ENCODE measurements at places on chromosomes 2 and 18.

- DNase-seq: peak; percentile 68
Measured at GRCh38 chr18:34493099-34493544, 217.0 kb upstream of the DTNA start.

DNA sequence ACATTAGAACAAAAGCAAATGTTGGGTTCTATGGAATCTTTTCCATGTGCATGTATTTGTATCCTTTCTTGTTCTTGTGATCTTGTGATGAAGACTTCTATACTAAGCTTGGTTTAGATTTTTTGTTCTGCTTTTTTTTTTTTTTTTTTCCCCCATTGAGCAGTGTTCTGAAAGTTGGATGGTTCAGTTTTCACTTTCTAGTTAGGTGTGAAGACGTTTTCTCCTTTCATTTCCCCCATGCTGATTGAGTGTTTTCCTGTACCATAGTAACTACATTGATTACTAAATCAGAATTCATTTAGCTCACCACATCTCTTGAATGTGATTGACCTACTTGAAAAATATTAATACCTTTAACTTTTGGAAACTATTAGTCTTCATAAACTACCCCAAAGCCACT, 34.1 kb downstream of the NOP58 start:
- no peak for DNase-seq

GRCh38 chr18:3466872-3467271, 16.9 kb downstream of the TGIF1 start:
- no peak for DNase-seq

- no peak for DNase-seq
Measured at GRCh38 chr2:175161-175786, 88.6 kb downstream of the SH3YL1 start.

DNA sequence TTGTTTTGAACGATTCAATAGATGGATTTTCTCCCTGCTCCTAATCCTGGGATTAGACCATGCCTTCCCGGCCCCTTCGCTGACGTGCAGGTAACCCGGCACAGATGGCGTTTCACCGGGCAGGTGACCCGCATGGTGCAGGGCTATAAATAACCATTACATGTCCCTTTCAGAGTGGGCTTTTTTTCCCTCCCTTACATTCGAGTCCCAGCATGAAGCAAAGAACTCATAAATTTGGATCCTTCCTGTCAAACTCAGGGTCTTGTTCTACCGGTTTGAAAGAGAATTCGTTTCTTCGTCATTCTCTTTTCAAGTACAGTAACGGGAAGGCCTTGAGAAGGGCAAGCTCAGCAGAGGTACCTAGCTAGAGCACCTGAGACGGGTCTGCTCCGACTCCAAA, 46.1 kb downstream of the EDAR start:
- DNase-seq: no peak

DNA sequence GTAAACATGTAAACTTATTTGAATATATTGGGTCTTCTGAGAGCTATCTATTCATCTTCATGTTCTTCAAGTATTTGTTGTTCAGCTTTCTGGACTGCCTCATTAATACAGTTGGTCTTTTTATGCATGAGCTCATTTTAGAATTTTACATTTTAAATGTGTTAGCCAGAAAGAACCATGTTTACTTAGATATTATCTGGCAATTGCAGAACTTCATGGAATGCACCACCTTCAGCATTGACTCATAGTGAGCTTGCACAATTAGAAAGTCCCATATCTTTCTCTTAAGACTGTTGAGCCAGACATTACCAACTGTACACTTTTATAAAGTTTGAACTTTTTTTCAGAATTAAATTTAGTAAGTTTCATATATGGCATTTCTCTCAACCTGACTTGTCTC, 536.7 kb downstream of the RIT2 start:
- DNase-seq: peak; percentile 34

DNA sequence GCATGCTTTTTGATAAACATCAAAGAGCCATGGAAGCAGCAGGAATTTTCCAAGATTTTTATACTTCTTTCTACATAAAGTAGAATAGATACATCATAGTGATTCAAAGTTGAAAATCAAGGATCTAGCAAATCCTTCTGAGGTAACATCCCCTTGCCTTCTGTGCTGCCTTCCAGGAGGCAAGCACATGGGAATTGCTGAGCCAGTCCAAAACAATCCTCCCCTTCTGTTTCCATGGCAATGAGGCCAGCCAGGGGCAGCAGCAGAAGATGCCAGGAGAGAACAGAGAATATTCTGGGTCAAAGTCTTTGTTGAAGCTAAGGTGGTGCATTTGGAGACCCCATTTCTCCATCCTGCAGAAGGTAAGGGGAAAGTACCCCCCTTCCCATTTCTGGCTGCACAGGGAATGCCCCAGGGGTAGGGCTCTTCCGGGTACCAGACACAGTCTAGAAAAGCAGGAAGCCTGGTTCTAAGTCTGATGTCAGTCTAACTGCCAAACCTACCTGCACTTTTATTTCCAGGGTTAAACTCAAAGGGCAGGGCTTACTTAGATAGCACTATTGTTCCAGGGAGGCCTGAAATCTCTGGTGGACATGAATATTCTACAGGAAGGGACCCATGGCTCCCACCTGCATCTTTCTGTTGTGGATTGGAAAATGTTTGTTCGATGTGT, 22.1 kb downstream of the CENPA start:
- DNase-seq: peak; percentile 45

DNA sequence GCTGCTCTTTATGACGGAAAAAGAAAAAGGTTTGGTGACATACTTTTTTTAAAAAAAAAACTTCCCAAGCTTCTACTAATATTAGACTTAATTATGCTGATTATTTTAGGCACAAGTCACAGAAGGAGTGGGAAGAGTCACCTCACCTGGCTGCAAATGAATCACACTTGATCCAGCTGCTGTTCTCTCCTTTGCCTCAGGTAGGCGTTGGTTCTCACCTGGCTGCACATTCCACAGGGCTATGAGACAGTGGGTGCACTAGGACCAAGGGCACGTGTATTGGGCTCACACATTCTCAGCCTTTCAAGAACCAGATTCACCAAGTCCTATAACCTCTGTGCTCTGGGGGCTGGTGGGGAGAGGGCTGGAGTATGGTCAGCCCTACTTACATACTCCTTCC, 93.3 kb downstream of the TGFA start:
- DNase-seq: no peak

DNA sequence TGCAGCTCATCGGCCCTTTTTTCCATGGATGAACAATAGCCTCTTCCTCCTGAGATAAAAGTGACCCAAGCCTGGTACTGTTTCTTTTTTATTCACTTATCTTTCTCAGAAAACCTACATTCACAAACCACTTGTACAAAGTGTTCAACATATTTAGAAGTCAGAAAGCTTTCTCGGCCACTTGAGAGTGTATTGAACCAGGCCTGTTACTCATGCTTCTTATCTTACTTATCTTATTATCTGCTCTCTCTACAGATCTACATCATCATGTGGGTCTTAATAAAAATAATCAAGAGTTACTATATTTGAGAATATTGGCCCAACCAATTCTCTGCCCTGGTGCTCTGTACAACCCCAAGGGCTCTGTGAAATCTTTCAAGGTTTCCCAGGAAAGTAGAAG, 242.1 kb downstream of the MREG start:
- DNase-seq: peak; percentile 45

GRCh38 chr2:23476786-23477185, 91.8 kb downstream of the KLHL29 start:
- no peak for DNase-seq

DNA sequence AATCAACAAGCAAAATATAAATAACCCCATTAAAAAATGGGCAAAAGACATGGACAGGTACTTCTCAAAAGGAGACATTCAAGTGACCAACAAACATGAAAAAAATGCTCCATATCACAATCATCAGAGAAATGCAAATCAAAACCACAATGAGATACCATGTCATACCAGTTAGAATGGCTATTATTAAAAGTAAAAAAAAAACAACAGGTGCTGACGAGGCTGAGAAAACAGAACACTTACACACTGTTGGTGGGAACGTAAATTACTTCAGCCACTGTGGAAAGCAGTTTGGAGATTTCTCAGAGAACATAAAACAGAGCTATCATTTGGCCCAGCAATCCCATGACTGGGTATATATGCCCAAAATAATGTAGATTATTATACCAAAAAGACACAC, 69.1 kb downstream of the CWC22 start:
- no peak for DNase-seq

- DNase-seq: no peak
Measured at GRCh38 chr18:24115628-24116027, 23.2 kb upstream of the CABYR start.

DNA sequence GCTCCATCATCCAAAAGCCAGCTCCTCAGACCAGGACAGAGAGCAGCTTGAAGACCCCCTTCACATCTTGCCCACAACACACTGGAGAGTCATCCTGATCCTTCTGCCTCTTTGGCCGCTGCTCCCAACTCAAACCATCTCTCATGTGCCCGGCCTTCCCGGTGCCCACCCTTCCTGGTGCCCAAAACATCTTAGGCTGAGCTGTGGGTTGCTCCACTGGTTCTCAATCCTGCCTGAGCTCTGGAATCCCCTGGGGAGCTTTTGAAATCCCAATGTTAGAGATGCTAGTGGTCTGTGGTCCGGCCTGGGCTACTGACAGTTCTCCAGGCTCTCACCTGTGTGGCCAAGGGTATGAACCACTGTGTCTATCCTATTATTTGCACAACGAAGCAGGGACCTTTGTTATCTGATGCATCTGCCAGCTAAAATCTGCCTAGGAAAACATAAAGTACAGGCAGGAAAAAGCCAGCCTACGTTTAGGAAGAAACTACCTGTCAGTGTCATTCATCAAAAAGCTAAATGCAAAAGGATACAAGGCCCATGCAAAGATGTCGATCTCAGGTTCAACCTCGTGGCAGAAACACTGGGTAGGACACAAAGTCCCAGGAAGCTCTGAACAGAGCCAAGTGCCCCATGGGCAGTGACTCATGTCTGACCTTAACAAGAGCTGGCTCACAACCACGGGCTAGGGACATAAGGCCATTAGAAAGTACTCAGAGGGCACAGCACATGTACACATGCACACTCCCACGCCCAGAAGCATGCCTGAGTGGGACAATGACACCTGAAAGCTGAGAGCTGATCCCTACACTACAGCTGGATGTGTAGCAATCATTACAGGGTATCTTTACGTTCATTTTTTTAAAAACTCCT, 30.8 kb downstream of the TBC1D8 start:
- peak; percentile 84 for DNase-seq

GRCh38 chr2:81196383-81196851, 891.9 kb upstream of the LRRTM1 start:
- no peak for DNase-seq

GRCh38 chr18:4870177-4870773, 326.8 kb downstream of the AKAIN1 start:
- no peak for DNase-seq

GRCh38 chr2:184814421-184814820, 216.1 kb downstream of the ZNF804A start:
- no peak for DNase-seq

- no peak for DNase-seq
Measured at GRCh38 chr2:9708683-9709538, 78.1 kb upstream of the YWHAQ start.

- DNase-seq: peak; percentile 18
Measured at GRCh38 chr2:57022496-57022895, 838.7 kb downstream of the CCDC85A start.

DNA sequence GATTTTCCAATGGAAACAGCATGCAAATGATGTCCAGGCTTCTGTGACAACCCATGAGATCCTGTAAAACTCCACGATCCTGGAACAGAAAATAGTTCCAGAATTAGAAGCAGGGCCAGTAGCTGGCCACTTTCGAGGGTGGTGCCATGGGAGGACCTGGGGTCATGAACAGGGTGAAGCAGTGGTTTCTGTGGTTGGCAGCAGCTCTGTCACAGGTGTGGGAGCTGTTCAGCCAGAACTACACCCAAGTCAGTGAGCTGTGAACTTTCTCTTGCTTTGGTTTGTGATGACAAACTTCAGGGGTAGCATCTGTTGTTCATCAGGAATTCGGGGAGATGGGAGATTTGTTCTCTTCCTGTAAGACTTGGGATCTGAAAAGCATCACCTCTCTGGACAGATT, 314.4 kb upstream of the NT5C1B start:
- DNase-seq: no peak

DNA sequence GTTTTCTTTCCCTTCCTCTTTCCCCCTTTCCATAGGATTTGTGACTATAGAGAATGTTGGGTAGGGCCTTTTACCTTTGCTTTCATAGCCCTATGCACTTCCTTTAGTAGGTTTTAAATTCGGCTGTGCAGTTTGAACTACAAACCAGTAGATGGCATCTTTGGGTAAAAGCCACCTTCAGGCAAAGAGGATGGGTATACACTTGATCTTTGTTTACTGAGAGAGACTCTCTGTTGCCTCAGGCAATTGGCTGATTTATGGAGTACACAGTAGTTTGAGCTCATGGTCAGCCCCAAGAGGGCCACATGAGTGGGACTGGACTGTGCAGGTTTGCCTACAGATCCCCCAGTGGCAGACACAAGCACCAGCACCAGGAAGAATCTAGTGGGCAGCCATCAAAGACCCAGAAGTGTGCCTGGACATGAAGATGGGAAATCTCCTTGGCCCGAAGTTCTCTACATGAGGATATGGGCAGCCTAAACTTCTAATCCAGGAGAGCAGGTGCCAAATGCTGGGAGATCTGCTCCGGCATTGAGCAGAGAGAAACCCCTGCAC, 1304.3 kb upstream of the DDX18 start:
- peak; percentile 0 for DNase-seq

GRCh38 chr2:225002656-225003045, 39.6 kb downstream of the DOCK10 start:
- DNase-seq: no peak

DNA sequence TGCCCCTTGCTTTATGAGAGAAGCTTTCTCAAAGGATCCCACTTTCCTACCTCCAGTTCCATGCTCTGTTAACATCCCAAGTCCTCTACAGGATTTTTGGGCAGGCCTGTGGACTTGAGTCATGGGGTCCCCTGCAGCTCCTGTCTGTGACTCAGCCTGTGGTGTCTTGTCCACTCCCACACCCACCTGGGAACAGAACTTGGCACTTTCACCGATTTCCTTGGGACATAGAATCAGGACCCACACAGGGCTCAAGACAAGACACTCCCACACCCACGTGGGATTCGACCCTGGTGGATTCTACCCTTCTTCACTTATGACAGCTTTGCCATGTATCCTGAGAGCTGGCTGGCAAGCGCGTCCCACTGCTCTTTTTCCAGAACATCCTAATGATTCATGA, 30.7 kb upstream of the HDAC4 start:
- no peak for DNase-seq

DNA sequence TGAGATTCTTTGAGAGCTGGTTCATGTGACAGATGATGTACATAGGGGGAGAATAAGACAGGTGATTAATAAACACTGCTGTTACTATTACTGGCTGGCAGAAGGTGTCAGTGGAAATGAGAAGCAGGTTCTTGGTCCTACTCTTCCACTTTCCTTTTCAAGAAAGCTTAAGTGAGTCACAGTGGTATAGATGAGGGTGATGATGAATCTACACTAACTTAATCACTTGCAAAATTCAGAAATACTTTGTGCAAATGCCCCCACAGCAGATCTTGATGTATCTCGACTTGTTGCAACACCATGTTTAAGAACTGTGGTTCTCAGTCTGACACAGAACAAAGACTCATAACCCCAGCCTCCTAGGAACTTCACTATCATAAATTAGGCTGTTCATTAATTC, 35.9 kb upstream of the MGAT5 start:
- DNase-seq: no peak

- no peak for DNase-seq
Measured at GRCh38 chr2:162188451-162188850, 36.4 kb upstream of the GCG start.

Data from choroid plexus epithelial cell (primary cell).